ENCODE measurements at places on chromosomes 3 and 15.

DNA sequence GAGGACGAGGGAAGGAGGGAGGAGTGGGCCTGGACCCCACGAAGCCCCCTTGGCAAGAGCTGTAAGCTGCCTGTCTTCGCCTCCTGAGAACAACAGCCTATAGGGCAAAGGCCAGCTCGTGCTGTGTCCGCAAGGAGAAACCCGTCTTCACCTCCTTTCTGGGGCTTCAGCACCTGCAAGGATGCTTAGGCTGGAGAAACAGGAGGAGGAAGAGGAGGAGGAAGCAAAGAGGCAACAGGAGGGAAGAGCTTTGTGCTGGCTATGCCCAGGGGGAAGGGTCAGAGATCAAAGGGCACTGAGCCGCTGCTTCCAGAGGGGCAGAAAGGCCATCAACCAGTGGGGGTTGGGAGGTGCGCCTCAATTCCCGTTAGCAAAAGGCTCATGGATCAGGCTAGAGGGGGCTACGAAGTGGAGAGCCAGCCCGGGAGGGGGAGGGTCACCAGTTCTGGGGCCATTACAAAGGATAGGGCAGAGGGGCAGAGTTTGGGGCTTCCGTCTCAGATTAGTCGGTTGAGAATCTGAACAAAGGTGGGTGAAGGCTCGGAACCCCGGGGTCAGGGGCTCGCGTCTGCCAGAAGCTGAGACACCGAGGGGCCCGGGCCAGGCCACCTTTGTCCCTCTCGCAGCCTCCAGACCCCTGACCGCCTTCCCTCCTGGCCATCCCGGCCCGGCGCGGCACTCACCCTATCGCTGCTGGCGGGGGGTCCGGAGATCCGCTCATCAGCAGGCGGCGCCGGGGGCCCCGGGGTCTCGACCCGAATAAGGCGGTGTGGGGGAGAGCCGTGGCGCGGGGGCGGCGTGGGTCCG, 792 bp downstream of the SHF start:
- no peak for DNase-seq

GRCh38 chr15:91022832-91023129, 387 bp upstream of the VPS33B start:
- no peak for DNase-seq

- DNase-seq: no peak
Observed at GRCh38 chr3:149583921-149584635, 73.7 kb downstream of the WWTR1 start.

- DNase-seq: no peak
Observed at GRCh38 chr15:43968551-43968950, 141.7 kb downstream of the WDR76 start.

- no peak for DNase-seq
Observed at GRCh38 chr3:194798486-194798885, 112.8 kb downstream of the FAM43A start.

DNA sequence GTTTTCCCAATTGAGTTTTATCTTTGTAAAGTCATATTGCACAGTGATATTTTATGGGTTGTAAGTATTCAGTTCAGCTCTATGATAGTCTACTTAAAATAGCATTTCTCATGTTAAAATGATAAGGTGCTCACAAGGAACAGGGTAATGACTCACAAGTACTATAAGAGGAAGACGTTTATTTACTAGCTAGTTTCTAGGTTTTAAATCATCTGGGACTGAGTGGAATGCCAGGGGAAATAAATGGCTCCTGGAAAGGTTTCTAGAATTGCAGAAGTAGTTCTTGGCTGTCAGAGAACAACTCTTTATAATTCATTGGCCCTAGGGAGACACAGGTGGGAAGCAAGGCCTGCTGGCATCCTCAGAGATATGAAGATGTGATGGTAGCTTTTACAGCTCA, 112.8 kb downstream of the CHDH start:
- no peak for DNase-seq

- DNase-seq: no peak
Observed at GRCh38 chr3:68135067-68135466, 480.7 kb upstream of the SUCLG2 start.
